ENCODE measurements at places on chromosomes 5 and 9.

- DNase-seq = no peak
Measured at GRCh38 chr9:93447655-93448054, 3.8 kb upstream of the FAM120A start.

DNA sequence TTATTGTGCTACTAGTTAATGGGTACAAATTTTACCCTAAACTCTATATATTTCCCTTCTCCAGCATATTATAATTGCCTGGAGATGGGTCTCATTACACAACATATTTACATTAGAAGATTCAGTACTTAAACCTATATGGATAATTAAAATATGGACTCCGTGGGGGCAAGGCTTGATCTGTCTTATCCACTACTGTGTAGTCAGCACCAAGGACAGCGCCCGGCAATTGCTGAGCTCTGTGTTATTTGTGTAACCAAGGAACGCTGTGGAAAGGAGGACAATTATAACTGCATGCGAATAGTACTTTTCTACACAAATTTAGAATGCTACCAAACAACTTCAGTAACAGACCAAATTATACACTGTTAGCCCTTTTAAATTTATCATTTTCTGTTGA is 77.7 kb downstream of the DNAH5 start:
- DNase-seq = no peak

- DNase-seq = no peak
Measured at GRCh38 chr5:35024911-35025510, 22.7 kb downstream of the AGXT2 start.

- no peak for DNase-seq
Measured at GRCh38 chr9:27196383-27196782, 87.4 kb downstream of the TEK start.

- DNase-seq = no peak
Measured at GRCh38 chr9:8736805-8737204, 937.2 kb upstream of the DMAC1 start.

DNA sequence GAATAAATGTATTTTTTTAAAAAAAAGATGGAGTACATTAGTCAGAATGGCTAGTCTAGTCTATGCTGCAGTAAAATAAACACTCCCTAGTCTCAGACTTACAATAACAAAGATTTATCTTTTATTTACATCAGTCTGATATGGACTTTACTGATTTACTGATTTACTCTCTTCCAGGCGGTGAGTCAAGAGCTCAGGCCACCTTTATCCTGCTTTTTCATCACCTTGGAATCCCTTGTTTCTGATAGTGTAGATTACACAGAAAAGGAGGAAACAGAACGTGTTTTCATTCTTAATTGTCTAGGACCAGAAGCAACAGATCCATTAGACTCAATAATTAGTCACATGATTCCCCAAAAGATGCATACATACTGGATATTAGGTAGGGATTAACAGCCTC is 290.1 kb upstream of the TRPC7 start:
- no peak for DNase-seq

GRCh38 chr5:179413086-179413690 is 67.9 kb upstream of the ADAMTS2 start:
- no peak for DNase-seq

DNA sequence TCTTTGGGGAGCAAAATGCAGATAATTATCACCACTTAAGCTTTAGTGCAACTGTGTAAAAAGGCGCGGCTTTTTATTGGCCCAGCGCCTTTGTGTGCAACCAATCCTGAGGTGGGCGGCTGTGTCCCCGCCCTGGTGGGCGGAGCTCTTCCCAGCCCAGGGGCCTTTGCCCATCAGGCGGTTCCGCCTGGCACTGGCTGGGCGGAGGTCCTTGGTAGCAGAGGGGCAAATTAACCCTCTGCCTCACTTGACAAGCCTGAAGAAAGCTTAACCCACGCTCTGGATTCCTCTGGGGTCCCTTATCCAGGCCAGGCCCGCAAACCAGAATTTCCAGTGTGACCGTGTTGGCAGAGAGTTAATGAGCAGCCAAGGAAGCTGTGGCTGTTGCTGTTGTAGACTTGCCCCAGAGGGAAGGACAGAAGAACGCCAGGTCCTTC is 12.8 kb upstream of the NIPAL4 start:
- no peak for DNase-seq

DNA sequence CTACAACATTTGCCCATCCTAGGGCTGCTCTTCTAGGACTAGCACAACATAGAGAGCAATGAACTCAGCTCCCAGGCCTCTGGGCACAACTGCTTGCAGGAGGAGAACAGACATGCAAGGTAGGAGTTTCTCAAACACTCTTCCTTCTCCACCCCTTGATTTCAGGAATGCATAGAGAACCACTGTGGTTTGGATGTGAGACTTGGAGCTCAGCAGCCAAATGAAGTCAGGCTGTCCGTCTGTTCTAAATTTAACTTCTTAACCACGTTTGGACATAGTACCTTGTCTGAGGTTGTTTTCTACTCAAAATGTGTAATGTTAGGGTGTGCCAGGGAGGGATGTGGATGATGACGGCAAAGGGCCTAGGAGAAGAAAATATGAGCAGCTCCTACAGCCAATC is 515.1 kb upstream of the TNC start:
- DNase-seq = no peak

GRCh38 chr5:78604689-78605285 is 43.8 kb downstream of the LHFPL2 start:
- no peak for DNase-seq

DNA sequence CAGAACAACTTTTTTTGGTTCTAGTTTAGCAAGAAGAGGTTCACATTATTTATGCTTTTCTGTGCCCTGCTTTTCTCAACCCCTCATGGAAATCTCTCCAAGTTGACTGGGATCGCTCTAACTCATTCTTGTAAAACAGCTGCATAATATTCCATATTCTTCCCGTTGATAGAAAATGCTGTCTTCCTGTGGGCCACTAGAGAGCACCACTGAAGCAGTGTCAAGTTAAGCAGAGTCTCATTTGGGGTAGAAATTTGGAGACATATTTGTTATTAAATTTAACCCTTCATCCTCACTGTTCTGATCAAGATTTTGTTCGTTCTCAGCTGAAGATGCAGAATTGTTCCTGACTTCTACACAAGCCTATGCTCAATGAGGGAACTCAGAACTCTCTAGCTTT is 140.1 kb downstream of the CEMIP2 start:
- no peak for DNase-seq

DNA sequence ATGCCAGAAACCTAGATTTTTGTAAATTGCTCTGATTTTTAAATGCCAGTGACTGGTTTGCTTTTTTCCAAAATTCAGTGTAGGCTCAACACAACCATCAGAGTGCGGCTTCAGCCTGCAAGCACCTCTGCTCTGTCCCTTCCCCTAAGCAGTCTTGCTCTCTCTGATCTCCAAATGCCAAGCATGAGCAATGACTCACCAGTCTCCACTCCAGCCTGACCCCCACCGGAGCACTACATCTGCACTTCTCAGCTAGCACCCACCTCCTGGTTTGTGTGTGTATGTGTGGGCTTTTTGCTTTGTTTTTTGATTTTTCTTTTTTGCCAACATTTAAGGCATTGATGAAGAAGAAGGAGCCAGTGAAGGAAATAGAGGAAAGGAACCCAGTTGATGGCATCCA is 61.4 kb upstream of the ADRA1B start:
- DNase-seq = no peak

DNA sequence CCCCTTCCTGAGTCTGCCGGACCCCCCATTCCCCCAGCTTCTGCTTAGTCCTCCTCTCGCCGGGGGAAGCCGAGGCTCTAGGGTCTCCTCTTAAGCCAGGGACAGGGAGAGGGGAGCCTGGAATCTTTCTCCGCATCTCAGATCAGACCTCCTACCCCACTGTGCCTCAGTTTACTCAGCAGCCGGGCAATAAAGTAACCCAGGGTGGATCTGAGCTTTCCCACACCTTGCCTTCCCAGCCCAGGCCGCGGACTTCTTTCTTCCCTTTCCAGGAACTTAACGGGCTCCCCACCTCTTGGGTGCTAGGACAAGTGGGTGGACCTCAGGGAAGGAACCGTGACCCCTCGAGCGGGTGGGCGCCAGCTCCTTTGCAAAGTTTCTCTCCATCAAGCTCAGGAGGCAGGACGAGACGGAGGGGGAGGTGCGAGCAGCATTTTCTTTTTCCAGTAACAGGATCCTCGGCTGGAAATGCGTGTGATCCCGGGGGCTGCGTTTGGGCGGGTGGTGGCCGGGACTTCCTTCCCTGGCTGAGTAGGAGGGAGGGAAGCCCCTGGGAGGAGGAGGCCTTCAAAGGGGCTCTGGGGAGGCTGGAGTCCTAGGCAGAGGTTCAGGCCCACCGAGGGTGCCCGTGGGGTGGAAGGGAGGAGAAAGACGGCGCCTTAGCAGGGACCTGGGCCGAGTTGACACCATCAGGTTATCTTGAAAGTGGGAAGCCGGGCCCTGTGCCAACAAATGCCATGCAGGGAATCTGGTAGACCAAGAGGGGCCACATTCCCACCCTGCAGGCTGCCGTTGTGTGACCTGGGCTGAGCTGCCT is 795 bp downstream of the DAB2IP start:
- DNase-seq = no peak

GRCh38 chr5:12920527-12920926 is 1016.3 kb upstream of the CTNND2 start:
- no peak for DNase-seq

- no peak for DNase-seq
Measured at GRCh38 chr5:145245354-145245753, 589.8 kb downstream of the PRELID2 start.

DNA sequence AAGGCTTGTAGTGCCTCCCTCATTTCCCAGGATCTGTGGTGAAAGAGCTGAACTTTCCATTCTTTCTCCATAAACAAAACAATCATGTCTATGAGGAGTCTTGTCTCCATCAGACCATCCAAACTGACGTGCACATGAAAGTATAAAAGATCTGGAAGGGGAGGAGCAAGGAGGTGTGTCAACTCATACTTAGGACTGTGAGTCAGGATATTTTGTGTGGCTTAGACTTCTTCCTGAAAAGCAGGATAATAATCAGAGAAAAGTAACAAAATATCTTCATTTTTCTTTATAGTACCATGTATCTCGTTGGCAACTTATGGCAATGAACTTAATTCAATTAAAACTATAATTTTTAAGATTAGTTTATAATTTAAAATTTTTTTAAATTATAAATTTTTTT is 96.0 kb upstream of the PRRC1 start:
- no peak for DNase-seq

All from activated naive CD8-positive, alpha-beta T cell treated with anti-CD3 and anti-CD28 coated beads for 36 hours (primary cell).